ENCODE measurements at places on chromosomes 7 and 10.

DNA sequence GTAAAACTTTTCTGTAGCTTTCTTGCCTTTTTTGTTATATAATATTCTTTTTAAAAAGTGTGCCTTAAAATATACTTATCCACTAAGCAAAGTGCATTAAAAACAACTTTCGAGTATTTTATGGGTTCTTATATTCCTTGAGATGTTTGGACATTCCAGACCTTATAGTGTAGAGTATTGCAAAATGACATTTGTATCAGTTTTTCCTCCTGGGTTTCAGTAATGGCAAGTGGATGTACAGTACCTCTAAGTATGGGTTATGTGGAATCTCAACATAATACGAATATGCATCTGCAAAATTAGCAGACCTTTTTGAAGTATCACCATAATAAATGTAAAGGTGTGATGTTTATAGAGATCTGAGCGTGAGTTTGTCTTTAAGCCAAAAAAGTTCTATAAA, 2.7 kb downstream of the CDK13 start:
- DNase-seq: no peak

GRCh38 chr7:150968734-150969372, 9.3 kb downstream of the KCNH2 start:
- no peak for DNase-seq

GRCh38 chr7:134505856-134506255, 21.5 kb upstream of the AKR1B10 start:
- no peak for DNase-seq

DNA sequence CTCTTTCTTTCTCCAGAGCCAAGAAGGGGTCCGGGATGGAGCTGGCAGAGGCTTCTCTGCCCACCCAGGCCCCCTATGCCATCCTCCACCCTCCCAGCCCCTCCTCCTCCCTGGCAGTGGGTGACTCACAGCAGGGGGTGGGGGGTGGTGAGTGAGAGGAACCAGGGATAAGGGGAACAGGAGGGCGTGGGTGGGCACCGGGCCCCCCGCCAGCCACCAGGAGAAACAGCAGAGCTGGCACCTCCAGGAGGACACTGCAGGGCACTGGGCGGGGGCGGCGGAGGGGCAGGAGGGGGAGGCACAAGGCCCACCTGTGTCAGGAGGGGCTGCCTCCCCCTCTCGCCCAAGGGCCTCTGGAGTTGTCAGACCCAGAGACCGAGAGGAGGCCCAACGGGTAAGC, 56.0 kb downstream of the CAMK2B start:
- DNase-seq: no peak

- no peak for DNase-seq
These were observed 1.9 kb upstream of the GAL3ST4 start for GRCh38 chr7:100170101-100170897.

DNA sequence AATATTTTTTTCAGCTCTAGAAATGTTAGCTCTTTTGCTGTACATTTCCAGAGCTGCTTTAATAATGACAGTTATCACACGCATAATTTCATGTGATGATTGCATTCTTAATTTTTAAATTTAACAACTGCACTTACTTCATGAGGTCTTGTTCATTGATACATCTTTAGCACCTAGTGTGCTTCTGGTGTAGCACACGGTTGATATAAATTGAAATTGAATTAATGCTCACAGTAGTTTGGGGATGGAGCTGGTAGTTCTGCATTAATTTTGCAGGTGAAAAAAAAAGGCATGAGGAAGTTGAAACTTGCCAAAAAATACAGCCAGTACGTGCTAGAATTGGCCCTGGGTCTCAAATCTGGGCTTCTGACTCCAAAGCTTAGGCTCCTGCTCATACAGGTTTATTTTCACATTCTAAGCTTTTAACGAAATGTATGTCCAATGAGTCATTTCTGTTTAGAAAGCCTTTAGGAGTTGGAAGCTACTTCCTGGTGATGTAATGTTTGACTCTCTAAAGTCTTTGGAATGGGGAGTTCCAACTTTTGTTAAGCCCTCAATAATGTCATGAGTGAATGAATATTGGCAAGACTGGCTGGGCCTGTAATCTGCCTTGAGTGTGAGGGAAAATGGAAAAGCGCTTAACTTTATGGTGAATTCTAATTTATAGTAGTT, 62.5 kb downstream of the DAGLB start:
- DNase-seq: no peak

- DNase-seq: no peak
These were observed 78.5 kb upstream of the FRMD4A start for GRCh38 chr10:14409247-14409646.

DNA sequence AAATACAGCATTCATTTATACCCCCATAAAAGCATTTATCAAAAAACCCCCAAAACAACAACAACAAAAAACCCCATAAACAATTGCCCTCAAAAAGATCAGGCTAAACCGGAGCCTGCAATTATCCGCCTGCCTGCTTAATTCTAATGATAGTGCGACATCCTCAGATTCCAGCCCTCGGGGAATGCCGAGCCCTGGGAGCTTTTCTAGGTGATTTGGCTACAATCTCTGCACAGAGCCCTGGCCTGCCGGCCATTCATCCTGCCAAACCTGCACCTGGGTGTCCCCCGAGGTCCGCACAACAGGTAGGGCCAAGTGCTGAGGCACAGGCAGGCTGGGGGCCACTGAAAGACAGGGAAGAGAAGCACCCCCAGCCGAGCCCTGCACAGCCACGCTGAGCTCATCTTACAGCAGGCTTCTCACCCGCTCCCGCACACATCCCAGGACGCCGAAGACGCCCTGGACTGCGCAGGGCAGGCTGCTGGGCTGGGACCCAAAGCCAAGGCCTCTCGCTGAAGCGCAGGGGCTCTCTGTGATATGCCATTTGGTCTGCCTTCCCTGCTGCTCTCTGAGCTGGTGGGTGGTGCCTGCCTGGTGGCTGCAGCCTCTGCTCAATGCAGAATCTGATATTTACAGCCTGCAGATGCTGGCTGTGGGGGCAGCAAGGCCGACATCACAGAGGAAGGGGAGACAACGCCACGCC, 57.5 kb downstream of the CAMK2B start:
- no peak for DNase-seq

DNA sequence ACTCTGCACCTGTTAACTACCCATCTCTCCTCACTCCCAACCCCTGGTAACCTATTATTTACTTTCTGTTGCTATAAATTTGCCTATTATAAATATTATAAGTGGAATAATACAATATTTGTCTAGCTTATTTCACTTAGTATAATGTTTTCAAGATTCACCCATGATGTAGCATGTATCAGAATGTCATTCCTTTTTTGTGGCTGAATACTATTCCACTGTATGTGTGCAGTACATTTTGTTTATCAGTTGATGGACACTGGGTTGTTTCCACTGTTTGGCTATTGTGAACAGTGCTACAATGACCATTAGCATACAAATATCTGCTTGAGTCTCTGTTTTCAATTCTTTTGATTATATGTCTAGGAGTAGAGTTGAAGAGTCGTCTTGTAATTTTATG, 92.8 kb upstream of the KAT6B start:
- no peak for DNase-seq

- DNase-seq: no peak
These were observed 34.7 kb downstream of the GSDME start for GRCh38 chr7:24722386-24723177.

DNA sequence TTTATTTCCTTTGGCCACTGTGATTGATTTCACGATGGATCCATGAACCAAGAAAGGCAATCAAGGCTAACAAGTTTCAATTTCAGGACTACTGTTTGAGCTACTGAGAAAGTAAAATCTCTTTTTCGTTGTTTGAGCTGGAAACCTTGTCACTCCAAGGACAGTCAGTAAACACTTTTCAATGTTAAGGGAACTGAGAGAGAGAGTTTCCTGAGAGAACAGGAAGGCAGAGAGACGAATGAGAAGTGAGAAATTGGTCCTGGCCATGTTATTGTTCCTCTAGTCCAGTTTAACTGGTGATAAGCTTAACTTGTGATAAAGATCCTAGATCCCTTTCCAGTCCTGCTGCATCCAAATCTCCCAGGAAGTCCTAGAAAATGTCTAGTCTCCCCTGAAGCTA, 909 bp upstream of the AKR1D1 start:
- DNase-seq: no peak

- no peak for DNase-seq
These were observed 188.2 kb downstream of the PTPN20 start for GRCh38 chr10:47099474-47099873.

DNA sequence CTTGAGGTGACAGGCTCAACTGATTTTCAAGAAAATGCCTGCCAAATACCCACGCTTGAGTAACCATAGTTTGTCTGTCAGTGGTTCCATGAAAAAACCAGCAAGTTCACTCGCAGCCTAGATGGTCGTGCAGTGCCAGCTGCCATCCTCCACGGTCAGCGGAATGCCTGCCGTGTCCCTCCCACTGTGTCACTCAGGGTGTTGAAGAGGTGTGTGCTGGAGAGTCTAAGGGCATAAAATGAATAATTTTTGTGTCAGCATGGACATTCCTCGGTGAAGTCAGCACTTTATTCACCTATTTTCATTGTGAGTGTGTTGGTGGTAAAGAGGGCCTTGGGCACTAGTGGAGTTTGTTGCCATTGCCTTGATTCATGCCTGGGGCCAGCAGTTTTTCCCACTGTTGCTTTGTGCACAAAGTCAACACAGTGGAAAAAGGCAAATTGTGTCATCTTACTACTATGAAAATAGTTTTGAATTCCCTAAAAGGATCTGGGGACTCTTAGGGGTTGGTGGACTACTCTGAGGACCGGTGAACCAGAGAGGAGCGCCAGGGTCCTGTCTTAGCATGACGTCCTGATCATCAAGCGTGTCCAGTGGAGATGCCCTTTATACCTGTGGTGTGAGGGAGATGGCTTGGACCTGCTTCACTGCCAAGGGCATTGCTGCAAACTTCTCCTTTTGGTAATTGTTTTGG, 17.6 kb downstream of the MINDY4 start:
- DNase-seq: no peak

DNA sequence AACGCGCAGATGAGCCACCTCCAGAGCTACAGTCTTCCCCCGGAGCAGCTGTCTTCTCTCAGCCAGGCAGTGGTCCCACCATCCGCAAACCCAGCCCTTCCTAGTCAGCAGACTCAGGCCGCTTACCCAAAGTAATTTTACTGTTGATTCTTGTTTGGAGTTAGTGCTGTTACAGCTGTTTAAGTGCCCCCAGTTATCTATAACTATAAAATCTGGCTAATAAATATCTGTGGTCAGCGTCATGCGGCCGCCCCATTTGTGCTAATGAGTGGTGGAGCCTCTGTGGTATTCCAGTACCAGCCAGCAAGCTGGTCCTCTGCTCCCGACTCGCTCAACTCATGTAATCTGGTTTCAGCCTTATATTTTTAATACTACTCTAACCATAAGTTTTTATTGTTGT, 43.2 kb upstream of the TMEM236 start:
- DNase-seq: no peak

DNA sequence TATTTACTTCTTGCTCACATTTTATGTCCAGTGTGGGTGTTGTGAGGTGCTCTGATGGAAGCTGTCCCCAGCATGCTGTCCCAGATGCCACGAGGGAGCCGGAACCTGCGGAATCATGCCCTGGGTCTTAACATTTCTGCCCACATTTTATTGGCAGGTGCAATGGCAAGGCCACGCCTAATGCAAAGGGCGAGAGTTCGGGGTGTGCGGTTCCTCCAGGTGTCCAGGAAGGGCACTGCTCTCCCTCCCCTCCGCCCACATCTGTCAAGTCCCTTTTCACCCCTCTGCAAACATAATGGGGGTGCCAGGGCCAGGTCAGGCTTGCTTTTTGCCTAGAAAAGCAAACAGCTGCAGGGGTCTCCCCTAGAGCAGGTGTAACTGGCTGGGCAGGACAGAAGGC, 16.4 kb downstream of the PDAP1 start:
- DNase-seq: no peak

DNA sequence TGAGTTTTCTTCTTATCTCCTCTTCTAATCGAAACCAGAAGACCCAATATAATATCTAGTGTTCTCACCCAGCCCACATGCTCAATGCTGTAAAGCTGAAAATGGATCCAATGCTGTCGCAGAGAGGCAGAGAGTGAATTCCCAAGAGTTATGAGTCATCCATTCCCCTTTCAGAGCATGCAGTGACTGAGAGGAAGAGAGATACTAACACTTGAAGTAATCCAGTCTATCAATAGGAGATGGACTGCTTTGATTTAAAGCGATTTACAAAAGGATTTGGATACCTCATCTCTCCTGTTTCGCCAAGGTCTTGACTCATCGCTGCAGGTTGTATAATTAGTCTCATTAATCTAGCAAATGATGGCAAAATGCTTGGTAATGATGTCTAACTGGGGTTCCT, 41.5 kb upstream of the PRKCQ start:
- DNase-seq: no peak

DNA sequence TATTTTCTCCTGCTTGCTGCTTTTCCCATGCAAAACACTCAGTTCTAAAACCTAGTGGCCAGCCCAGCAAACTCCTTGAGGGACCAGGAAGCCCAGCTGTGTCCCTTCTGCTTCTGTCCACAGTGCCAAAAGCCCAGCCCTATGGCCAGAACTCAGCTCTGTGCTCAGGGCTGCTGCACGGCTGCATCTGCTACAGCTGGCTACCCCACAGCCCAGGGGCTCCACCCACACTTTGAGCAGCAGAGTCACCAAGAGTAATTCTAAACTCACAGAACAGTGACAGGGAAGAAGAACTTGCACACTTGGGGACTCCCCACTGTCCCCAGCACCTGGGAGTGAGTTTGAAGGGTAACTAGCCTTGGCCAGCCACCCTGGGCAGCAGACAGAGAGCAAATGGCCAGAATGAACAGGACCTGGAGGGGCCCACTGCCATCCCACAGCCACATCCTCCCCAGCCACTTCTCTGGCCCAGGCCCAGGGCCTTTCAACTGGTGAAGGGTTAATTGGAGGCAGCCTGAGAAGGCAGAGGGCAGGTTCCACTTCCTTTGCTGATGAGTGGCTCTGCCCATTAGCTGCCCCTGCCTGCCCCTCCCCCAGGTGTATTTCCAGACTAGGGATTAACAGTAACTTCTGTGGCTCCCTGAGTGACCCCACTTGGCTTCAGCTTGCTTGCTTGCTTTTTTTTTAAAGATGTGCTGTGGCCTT, 28.1 kb upstream of the TRIM8 start:
- DNase-seq: no peak

Data from GM12864 (cell line).